ENCODE measurements at places on chromosomes 1 and 21.

GRCh38 chr21:32364387-32364786, 28.4 kb downstream of the URB1 start:
- DNase-seq, result no peak

DNA sequence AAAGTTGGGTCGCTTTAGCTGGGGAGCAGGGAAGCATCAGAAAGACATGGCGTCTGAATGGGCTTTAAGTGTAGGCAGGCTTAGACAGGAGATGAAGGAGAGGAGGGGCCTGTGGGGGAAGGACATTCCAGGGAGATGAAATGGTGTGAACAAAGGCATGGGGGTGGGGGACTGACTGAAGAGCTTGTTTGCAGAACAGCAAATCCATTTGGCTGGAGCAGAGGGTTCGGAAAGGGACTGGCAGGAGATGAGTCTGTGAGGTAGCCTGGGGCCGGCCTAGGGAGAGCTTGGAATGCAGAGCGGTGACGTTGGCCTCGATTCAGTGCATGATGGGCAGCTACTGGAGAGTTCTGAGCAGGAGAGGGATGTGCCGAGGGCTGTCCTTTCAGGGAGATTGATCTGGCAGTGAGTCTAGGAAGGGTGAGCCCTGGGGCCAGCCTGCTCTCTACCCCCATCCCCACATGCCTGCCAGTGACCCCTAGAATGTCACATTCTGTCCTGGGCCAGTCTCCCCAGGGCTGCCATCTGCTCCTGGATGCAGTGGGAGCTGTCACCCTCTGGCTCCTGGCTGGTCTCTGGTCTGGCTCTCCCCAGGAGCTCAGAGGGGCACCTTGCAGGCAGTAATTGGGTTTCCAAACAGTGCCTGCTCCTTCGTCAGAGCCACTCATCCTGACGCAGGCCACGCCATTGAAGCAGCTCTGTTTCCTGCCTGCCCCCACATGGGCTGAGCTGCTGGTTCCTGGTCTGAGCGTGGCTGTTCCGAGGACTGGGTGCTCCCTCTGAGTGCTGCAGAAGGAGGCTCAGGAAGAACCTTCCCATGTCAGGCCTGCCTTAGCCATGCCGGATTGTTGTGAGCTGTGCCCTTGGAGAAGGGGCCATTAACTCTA, 22.3 kb upstream of the TMEM222 start:
- peak; percentile 52 for DNase-seq

DNA sequence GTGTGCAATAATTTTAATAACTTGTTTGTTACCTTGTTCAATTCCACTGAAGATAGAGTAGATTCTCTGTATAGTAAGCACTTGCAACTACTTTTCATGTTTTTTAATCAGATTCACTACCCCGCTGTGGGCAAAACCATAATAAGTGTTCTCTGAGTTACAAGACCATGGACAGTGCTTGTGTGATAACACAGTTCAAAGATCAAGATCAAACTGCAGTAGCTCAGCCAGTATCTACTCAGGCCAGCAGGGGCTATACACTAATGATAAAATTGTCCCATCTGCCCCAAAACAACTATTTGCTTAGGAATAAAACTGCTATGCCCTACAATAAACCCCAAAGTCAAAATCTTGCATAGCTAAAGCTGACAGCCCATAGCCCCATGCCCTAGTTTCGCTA, 129.6 kb downstream of the LRRC7 start:
- no peak for DNase-seq

DNA sequence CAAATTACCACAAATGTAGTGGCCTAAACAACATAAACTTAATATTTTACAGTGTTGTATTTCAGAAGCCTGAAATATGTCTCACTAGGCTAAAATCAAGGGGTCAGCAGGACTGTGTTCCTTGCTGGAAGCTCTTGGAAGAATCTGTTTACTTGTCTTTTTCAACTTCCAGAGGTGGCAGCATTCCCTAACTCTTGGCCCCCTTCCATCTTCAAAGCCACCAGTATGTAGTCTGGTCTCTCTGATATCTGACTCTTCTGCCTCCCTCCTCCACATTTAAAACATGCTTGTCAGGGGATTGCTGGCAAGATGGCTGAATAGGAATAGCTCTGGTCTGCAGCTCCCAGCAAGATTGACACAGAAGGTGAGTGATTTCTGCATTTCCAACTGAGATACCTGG, 567.5 kb downstream of the PLA2G4A start:
- no peak for DNase-seq

DNA sequence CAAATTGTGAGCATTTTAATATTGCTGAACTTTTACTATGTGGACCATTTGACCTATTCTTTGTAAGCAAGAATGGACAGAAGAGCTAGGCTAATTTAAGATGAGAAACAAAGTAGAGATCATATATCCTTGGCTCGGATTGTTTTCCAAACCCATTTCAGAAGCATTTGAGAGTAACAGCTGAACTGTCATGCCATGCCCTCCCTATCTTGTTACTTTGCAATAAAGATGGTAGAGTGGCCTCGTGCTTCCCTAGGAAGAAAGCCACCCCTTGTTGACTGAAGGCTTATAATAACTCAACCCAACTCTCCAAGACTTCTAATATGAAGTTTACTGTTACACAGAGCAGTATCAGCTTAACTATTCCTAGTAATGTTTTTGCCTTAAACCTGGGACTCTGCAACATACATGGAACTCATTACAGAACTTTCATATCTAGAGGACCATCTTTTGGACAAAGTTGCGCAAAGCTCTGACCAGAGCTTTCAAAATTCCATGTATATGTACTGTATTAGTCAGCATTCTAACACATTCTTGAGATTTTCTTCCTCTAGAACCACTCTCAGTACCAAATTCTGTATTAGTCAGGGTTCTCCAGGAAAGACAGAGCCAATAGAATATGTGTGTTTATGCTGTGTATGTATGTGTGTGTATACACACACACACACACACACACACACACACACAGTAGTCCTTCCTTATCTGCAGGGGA, 68.7 kb downstream of the ADAMTS1 start:
- peak; percentile 14 for DNase-seq

DNA sequence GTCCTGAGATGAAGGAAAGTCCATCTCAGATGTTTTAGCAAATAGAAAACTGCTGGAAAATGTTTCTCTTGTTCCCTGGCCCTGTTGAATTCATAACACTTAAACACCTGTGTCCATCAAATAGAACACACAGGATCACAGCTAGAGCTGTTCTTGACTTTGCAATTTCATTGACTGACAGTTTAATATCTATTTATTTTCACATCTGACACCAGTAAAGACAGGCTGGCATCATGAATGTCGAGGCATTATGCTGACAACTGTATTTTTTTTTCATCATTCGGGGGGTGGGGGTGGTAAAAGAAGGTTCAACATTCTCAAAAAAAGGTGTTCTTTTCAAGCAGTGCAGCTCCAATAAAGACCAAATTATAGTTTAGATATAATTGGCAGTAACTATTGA, 591.2 kb upstream of the PTBP2 start:
- DNase-seq, result no peak
